Fibroblast of lung (primary cell): ENCODE measurements at places on chromosomes 12 and 14.
A peak's percentile ranks its signal among the peaks of the same experiment; 100 is the strongest.

DNA sequence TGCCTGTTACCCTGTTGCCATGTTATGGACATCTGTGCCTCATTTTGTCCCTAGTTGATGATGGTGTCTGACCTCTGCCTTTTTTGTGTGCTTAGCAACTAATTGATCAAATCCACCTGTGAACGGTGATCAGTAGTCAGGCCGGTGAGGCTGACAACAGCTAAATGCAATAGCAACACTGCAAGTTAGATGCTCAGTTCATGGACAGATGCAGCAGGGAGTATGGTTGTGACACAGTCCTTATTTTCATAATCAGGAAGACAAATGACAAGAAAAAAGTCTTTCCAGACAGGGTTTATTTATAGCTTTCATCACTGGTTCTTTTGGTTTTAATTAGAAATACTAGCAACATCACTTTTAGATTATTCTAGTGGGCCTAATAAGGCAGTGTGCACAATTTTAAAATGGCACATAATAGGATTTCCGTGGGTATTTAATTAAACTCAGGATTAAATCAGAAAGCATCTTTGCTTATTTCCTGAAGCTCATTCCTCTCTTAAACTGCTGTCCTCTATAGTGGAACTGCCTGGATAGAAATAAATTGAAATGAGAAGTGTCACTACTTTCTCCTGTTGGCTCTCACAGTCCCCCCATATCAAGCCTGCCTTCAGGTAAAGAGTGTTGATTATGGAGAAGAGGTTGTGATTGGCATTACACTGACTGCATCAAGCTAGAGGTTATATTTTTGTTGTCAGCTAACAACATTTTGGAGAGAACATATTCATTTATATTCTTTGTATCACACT, 281.1 kb upstream of the NAV3 start:
- DNase-seq = no peak

DNA sequence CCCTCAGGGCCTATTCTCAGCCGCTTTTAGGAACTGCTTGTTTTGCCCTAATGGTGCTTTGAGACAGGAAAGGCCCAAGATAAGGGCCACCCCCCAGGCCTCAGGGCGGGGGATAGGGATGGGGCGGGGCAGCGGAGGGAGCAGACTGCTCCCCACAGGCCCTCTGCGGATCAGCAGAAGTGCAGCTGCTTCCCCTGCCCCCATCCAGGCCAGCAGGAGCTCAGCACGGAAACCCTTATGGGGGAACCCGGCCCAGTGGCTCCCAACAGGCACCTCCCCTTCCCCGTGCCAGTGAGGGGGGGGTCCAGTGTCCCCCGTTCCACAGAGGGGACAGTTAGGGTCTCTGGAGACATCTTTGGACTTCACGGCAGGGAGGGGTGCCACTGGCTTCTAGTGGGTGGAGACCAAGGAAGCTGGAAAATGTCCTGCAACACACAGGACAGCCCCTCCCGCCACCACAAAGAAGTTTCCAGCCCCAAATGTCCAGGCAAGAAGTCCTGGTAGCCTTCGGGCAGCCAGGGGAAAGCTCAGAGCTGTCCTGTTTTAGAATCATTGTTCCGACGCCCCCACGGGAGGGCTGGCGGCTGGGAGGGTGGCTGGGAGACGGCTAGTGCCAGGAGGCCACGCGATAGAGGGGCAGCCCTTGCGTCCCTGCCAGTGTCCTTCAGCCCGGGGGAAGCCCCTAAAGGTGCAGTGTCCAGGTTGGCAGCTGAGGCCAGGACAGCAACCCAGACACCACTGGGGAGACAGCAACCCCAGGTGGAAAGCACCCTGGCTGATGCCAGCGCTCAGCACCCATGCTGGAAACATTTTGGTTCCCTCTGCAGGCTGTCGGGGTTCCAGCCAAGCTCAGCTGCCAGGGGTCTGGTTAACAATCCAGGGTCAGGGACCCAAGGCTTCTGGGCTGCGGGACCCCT, 10.4 kb upstream of the GPR132 start:
- peak; percentile 43 for DNase-seq

DNA sequence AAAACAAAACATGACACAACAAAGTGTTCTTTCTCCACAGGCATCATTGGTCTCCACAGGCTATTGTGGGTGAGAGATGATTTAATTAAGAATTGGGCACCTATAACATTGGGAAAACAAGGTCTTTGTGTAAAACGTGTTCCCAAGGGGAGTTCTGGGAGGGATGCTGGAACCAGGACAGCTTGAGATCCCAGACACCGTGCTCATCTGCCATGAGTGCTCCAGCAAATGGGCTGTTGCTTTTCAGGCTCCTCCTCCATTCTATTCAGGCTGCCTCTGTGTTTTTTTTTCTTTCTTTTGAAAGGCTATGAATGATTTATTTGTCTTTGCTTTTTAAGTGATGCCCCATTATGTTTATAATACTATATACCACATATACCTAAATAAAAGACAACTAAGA, 122.4 kb downstream of the DACT1 start:
- no peak for DNase-seq

GRCh38 chr12:87687362-87687761, 341.8 kb downstream of the C12orf50 start:
- peak; percentile 13 for DNase-seq
